Activated CD4-positive, alpha-beta memory T cell treated with anti-CD3 and anti-CD28 coated beads for 36 hours (primary cell): ENCODE measurements at places on chromosomes 4 and X.

- no peak for DNase-seq
These were observed 999.2 kb downstream of the ADGRL3 start for GRCh38 chr4:62199291-62199810.

DNA sequence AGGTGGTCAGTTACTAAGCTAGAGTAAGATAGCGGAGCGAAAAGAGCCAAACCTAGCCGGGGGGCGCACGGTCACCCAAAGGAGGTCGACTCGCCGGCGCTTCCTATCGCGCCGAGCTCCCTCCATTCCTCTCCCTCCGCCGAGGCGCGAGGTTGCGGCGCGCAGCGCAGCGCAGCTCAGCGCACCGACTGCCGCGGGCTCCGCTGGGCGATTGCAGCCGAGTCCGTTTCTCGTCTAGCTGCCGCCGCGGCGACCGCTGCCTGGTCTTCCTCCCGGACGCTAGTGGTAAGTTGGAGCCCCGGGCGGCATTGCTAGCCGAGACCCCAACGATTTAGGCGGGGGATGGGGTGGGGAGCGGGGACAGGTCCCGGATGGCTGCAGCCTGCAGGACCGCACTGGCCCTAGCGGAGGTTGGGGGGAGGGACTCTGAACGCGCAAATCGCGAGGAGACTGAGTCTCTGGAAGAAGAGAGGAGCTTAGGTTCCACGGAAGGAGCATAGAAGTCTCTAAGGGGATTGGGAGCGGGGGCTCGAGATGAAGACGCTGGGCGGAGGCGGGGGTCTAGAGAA is 573 bp downstream of the HTR2C start:
- no peak for DNase-seq

GRCh38 chr4:33052241-33052640 is 2332.1 kb downstream of the PCDH7 start:
- DNase-seq, result no peak

DNA sequence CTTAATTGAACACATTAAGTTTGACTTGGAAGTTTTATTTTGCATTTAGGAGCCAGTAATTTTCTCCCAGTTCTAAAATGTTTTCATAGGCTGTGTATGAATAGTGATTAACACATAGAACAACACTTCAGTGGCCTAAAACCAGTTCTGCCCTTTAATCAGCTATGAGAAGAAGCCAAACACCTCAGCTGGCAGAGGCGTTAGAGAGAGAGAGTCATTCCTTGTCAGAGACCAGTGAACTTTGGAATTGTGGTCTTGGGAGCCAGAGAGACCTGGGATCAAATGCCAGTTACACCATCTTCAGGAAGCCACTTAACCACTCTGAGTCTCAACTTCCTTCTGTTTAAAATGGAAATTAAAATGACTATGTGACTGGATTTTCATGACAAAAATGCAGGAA is 39.3 kb upstream of the PRPS2 start:
- no peak for DNase-seq

DNA sequence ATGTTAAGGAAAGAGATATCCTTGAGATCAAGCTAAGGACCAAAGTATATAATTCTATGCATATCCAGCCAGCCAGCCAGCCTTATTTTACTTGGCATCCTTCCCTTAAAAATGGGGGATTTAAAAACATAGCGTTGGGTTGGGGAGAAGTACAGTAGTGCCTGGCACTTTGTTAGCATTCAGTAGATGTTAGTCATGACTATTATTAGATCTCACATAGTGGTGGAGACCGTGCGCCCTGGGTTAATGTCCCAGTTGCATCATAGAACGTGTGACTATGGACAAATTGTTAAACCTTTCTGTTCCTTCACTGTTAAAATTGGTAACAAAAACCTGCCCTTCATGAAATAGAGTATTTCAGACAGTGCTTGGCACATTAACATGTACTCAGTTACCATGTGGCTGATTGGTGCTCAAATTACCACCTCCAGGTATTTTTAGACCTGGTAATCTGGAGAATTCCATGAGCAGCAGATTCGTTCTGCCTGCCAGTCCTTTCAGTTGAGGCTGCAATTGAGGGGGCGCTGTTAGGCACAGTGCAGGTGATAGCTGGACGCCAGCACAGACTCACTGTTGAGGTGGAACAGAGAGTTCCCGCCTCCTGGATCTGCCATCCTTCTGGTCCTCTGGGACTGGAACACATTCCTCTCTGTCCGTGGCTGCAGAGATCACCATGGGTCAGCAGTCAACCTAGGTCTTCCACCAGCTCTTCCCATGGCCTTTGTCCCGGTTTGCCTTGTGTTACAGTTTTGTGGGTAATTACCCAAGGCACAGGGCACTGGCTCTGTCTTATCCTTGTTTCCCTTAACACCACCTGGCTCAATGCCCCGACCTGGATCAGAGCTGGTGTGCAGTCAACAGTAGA is 31.7 kb downstream of the RBBP7 start:
- DNase-seq, result no peak

DNA sequence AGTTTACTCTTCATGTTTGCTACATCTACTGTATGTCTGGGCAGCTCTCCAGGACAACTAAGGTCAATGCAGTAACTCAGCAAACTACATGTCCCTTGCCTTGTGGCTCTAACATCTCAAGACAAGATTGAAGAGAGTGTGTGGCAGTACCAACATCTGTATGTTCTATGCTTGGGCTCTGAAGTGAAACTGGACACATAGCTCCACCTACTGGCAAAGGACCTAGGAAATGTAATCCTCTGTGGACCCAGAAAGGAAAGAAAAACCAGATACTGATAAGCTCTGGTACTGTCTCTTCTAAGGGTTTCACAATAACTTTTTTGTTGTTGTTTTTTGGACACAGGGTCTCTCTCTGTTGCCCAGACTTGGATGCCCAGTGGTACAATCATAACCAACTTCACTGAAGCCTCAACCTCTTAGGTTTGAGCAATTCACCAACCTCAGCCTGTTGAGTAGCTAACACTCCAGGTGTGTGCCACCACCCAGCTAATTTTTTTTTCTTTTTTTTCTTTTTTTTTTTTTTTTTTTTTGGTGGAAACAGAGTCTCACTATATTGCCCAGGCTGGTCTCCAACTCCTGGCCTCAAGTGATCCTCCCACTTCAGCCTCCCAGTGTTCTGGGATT is 64.1 kb downstream of the QDPR start:
- peak; percentile 51 for DNase-seq

DNA sequence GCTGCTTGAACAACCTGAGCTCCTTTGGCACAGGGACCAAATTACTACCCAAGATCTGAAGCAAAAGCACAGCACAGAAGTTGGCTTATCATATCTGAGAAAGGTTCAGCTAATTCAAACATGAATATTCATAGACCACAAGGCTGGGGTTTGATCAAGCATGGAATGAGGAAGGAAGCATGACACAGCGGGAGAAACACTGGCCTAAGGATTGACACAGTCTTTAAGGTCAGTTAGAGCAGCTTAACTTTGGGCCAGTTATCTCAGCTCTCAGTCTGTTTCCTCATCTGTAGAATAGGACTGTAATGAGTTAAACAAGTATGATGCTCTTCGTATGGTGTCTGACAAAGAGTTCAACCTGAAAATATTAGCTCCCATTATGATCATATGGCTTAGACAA is 88.5 kb upstream of the CBR4 start:
- DNase-seq, result no peak

- no peak for DNase-seq
These were observed 38.7 kb upstream of the SH3KBP1 start for GRCh38 chrX:19926095-19926494.

GRCh38 chr4:167025670-167026069 is 208.6 kb downstream of the SPOCK3 start:
- DNase-seq, result no peak
